ENCODE measurements at places on chromosomes 16 and 17.
A peak's percentile ranks its signal among the peaks of the same experiment; 100 is the strongest.

- no peak for DNase-seq
Measured at GRCh38 chr17:8131844-8132441, 8.0 kb upstream of the HES7 start.

- peak; percentile 37 for DNase-seq
Measured at GRCh38 chr17:48194097-48194550, 86.6 kb downstream of the SNX11 start.

DNA sequence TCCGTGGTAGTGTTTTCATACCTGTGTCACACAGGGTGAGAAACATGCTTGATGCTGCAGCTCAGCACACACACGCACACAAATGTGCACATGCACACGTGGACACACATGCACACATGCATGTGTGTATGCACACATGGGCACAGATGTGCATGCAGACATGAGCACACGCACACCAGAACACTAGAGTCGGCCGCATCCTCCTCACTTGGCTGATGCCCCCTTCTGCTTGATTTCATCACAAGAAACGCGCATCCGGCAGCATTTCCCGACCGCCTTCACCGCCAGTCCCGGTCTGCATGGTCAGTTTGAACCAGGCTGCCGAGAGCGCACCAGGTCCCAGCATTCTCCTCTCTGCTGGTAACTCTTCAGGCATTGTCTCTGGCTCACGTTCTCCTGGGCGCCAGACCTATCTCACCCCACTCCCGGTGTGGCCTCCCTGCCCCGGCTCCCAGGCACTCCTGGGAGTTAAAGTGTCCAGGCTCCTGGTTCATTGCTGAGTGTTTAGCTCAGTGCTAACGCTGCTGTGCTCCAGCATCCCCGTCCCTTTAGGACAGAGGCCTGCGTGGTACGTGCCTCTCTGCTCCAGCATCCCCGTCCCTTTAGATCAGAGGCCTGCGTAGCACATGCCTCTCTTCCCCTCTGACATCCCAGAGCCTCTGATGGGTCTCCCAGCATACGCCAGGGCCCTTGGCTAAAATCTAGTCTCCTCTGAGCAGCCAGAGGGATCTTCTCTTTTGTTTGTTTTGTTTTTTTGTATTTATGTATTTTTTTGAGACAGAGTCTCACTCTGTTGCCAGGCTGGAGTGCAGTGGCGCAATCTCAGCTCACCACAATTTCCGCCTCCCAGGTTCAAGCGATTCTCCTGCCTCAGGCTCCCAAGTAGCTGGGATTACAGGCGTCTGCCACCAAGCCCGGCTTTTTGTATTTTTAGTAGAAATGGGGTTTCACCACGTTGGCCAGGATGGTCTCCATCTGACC is 16.0 kb downstream of the BAIAP2 start:
- no peak for DNase-seq

DNA sequence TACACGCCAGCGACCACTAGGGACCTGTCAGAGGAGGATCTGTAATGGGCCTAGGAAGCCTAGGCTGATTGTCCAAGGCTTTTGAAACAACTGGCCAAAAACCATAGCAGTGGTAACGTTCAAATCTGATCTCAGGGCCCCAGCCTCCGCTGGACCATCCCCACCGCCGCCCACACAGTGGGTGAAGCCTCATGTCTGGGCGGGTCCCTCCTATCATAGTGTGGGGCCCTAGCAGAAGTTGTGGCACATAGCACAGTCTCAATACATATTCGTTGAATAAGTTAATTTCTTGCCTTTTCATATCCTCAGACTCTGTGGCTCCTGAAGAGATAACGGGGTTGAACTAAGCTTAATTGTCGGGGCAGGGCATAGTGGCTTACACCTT is 818 bp downstream of the DPH1 start:
- no peak for DNase-seq

DNA sequence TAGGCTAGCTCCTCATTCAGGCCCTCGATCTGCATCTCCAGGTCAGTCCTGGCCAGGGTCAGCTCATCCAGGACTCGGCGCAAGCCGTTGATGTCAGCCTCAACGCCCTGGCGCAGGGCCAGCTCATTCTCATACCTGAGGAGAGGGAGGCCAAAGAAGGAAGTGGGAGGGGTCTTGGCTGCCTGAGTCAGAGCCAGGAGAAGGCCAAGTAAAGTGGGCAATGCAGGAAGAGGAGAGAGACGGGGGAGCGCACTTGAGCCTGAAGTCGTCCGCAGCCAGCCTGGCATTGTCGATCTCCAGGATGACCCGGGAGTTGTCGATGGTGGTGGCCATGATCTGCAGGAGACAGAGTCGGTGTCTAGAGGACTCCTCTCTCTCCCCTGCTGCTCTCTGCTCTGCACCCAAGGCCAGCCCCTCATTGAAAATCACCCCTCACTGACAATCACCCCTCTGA is 1.8 kb downstream of the KRT15 start:
- DNase-seq, result no peak

DNA sequence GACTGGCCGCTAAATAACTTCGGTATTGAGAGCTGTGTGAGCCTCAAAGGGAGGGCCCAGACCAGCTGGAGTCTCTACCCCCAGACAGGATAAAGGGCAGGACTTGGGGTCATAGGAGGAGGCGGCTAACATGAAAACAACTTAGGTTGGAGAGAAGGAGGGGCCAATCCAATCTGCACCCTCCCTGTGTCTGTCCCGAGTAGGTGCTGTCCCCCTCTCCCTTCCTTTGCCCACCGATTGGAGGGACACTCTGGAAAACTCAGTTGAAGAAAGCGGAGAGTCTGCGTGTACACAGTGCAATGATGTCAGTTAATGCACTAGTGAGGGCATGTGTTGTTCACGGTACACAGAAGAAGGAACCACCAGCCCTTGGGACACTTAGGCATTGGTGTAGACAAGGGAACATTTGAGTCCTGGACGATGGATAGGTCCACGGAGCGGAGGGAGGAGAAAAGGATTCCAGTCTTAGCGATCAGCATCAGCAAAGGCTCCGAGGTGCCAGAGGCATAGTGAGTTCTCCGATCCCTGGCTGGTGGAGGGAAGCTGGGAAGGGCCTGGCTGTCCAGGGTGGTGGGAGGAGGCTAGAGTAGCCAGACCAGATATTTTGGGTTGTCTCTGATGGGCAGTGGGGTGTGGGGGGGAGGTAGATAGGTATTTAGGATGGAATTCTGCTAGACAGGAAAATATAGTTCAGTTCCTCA is 761 bp downstream of the NOL3 start:
- no peak for DNase-seq

DNA sequence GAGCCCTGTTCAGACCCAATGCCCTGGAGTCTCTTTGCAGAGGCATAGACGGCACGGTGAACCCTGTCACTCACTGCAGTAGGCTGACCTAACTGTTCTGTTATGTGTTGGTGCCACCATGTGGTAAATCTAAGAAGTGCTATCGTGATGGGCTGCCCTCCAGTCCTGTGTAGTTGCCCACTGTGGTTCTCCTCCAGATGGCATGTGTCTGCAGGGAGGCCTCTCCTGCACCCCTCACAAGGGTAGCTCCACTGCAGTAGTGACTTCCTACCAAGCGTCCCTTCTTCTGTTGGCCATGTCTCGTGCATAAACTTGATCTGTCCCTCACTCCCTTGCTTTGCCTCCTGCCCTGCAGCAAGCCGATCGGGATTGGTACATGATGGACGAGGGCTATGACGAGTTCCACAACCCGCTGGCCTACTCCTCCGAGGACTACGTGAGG is 5.8 kb downstream of the DHX38 start:
- no peak for DNase-seq

DNA sequence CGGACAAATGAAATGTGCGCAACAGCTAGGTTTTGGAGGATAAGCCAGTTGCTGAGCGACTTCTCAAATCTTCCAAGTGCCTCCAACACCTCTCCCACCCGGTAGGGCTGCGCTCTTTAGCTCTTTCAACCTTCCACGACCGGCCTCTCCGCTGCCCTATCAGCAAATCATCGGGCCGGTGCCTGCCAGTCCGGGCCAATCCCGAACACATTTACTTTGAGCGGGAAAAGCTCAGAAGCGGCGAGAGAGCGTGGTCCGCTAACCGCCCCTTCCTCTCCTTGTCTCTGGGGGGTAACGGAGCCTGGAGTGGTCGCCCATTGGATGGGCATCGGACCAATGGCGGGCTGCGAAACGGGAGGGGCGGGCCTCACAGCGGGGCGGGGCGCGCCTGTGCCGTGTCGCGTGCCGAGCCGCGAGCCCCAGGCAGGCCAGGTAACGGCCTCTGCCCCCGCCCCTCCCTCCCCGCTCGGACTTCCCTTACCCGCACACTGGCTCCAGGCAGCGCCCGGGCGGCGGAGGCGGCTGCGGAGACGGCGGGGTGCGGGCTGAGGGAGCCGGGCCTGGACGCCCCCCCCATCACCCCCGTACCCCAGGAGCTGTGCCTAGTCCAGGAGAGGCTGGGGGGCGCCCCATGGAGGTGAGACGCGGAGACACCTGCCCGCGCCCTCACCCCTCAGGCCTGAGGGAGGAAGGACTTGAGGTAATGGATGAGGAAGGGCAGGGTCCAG is at the start of gene MEIOC:
TSS of gene MEIOC (plus strand) at position 486 of the 728 bp plus-strand sequence. CDS start at position 632, 146 bp downstream.
- no peak for DNase-seq

GRCh38 chr17:11813871-11814270 is 183.4 kb downstream of the ZNF18 start:
- no peak for DNase-seq

DNA sequence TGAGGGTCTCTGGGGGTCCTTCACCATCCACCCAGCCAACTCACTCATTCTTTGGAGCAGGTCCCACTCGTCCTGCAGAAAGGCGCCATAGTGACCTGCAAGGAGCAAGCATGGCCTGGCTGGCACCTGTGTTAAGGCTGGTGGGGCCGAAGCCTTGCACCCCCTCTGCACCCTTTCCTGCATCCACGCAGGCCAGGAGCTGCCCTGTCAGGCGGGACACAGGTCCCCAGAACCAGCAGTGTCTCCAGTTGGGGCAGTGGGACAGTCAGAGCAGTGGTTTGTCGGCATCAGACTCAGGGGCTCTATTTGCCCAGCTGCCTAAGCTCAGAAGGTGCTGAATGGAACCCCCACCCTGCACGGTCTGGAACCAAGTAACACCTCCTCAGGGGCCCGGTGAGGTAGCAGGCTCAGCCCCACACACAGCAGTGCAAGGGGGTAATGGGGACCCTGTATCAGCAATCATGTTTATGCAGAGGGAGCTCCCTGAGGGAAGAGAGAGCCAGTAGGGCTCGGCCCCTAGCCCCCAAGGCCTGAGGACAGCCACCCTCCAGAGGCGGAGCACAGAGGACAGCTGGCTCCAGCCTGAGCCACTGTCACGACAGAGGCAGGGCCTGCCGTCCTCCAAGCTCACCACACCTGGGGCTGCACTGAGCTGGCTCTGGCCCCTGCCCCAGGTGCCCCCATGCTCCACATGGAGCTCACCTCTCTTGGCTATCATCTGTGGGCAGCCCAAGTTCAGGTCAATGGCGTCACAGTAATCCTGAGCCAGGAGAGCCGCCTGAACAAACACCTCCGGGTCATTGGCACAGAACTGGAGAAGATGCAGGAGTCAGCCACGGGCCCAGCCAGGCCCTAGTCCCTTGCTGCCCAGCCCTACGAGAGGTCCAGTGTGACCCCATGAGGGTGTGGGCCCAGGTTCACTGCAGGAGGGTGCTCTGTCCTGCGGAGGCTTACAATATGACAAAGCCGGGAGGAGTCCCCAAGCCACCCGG is 1.9 kb downstream of the DUS1L start:
- no peak for DNase-seq

- no peak for DNase-seq
Measured at GRCh38 chr16:11669380-11670146, 1.3 kb downstream of the SNN start.

- no peak for DNase-seq
Measured at GRCh38 chr17:82100502-82101298, 2.7 kb upstream of the FASN start.

GRCh38 chr16:456891-457483 is 31.5 kb downstream of the RAB11FIP3 start:
- DNase-seq, result no peak

DNA sequence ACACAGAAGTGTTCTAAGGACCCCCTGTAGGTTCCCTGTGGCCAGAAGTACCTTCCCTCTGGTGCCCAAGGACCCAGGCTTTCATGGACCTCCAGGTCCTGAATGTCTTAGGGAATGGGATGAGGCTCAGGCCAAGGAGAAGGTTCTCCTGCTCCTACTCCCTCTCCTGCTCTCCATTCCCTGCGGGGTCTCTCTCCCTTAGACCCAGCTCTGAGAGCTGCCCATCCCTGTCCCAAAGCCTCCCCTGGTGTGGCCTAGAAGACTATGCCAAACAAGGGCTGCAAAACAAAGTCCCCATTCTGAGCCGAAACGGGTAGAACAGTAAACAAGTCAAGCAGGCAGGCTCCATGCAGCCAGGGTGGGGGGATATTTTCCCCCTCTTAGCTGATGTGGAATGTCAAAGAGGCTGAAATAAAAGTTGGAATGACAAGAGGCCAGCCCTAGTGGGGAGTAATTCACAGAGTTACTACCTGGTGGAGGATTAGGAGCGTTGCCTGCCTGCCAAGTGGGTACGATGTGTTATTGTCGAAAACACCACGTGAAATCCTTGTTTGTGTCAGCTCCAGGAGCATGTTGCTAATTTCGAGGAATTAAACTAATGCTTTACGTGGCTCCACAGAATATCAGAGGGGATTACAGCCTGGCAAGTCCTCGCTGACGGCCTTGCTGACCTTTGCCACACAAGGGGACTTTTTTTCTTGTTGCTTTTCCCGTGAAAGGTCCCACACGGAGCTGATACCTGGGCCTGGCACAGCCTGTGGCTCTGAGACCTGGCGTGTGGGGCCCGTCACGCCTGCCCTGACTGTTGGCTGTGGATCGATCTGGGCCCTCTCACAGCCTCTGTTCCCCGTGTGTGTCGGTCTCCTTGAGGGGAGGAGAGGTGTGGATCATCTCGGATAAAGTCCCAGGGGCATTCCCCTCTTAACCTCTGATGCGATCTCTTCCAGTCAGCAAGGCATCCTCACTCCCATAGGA is 2.9 kb downstream of the WFIKKN2 start:
- no peak for DNase-seq

DNA sequence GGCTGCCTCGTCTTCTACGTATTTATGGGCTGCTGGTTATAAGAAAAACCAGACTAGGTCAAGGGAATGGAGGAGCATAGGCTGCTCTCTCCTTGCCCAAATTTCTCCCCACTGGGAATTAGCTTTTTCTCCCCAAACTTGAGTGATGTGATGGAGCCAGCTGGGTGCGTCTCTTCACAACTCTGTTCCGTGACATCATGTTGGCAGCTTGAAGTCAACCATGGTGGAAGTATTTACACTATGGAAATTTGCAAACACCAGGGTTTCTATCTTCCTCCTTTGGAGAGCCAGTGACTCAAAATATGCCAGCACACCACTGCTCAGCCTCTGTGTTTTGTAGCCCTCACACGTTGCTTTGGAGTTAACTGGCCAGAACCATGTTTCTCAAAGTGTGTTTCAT is 78.1 kb downstream of the OR1D5 start:
- no peak for DNase-seq
